ENCODE measurements at places on chromosomes 11 and 22. TPM values are rescaled to one million over a fixed set of nuclear protein-coding genes. Genes with fewer than 3 reads are reported as not detected.

GLB1L3 gene
- total RNA-seq, result 0.47 TPM

LRRC74B gene
- total RNA-seq, result not detected

FAM227A gene
- 3.7 TPM for total RNA-seq

CARNS1 gene
- total RNA-seq, result 0.16 TPM

PRG3 gene
- total RNA-seq, result 0.31 TPM

MOGAT2 gene
- total RNA-seq, result not detected

IGLL1 gene
- total RNA-seq, result not detected

TCN1 gene
- total RNA-seq, result 1.2 TPM

VEGFB gene
- total RNA-seq, result 9.5 TPM

SUSD2 gene
- total RNA-seq, result not detected

RFPL2 gene
- total RNA-seq, result 0.31 TPM

APLP2 gene
- 220 TPM for total RNA-seq

SERPIND1 gene
- total RNA-seq, result 2.7 TPM

PDE2A gene
- total RNA-seq, result 78.3 TPM

PTDSS2 gene
- total RNA-seq, result 21.8 TPM

SAA1 gene
- not detected for total RNA-seq

SCGB1A1 gene
- total RNA-seq, result not detected

MS4A3 gene
- total RNA-seq, result 0.16 TPM

LMNTD2 gene
- 0.16 TPM for total RNA-seq

DAGLA gene
- total RNA-seq, result 5.5 TPM

CEP164 gene
- total RNA-seq, result 19.5 TPM

ASCL2 gene
- 1.4 TPM for total RNA-seq

CLDN5 gene
- total RNA-seq, result 83.8 TPM

ALG12 gene
- total RNA-seq, result 11.7 TPM

OR52N1 gene
- total RNA-seq, result not detected

ZNF280B gene
- total RNA-seq, result 3.7 TPM

MLC1 gene
- total RNA-seq, result 32.6 TPM

PAMR1 gene
- 3.0 TPM for total RNA-seq

H19 gene
- 10.8 TPM for total RNA-seq

SEC14L6 gene
- total RNA-seq, result 1.4 TPM

POTEH gene
- not detected for total RNA-seq

OR51B5 gene
- 0.47 TPM for total RNA-seq

GNAZ gene
- total RNA-seq, result 192 TPM

PRODH gene
- 0.94 TPM for total RNA-seq

GDPD4 gene
- total RNA-seq, result not detected

NXPE1 gene
- not detected for total RNA-seq

FXYD2 gene
- 0.62 TPM for total RNA-seq
